ENCODE measurements at places on chromosomes 2 and 18. TPM values are rescaled to one million over a fixed set of nuclear protein-coding genes. Genes with fewer than 3 reads are reported as not detected.

POTEF gene
- total RNA-seq, result not detected

CPLX4 gene
- not detected for total RNA-seq

RESP18 gene
- total RNA-seq, result not detected

SAG gene
- total RNA-seq, result 0.04 TPM

CCDC88A gene
- total RNA-seq, result 25.6 TPM

IL1A gene
- 1.9 TPM for total RNA-seq

OSBPL6 gene
- total RNA-seq, result not detected

CFC1 gene
- not detected for total RNA-seq

DNA sequence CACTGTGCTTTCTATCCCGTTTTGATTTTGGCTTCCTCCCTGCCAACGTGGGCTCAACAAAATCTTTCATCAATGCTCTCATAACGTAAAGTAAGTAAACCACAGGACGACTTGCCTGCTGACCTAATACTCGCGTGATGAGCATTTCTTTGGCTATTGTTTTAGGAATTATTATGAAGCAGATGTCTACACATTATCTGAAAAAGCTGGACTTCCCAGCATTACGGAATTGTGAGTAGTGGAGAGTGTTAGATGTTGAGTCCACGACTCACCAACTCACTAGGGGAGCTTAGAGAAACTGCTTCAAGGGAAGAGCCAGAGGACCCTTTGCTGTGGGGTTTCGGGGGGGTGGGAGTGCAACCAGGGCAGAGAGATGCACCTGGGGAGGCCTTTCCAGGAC, 21.9 kb downstream of the HJURP start:
- H3K27me3 ChIP-seq, result no peaks in the 10 kb centered on the region
- no peaks in the 10 kb centered on the region for H3K36me3 ChIP-seq
- H3K27ac ChIP-seq, result no peak overlapping the region
- H3K4me3 ChIP-seq, result no peak overlapping the region
- H3K4me1 ChIP-seq, result peaks cover 4% of the 10 kb centered on the region
- no peak for DNase-seq

DNA sequence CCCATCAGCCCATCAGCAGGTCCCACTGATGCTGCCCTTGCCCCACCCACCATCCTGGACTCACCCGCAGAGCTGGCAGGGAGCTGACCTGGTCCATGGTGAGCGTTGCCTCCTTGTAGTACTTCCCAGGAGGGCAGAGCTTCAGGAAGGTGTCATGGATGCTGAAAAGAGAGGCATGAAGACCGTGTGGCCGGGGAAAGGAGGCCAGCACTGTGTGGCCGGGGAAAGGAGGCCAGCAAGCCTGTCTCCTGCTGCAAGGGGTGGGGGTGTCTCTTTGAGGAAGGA, 11.9 kb downstream of the CIB4 start:
- no peak overlapping the region for H3K27ac ChIP-seq
- no peaks in the 10 kb centered on the region for H3K4me1 ChIP-seq
- H3K36me3 ChIP-seq, result no peaks in the 10 kb centered on the region
- no peak overlapping the region for H3K4me3 ChIP-seq
- DNase-seq, result no peak
- H3K27me3 ChIP-seq, result peaks cover 11% of the 10 kb centered on the region

- DNase-seq, result no peak
- peaks cover 18% of the 10 kb centered on the region for H3K36me3 ChIP-seq
- H3K4me1 ChIP-seq, result no peaks in the 10 kb centered on the region
- no peaks in the 10 kb centered on the region for H3K27me3 ChIP-seq
- no peak overlapping the region for H3K4me3 ChIP-seq
Observed at GRCh38 chr2:27833931-27834330, 56.3 kb downstream of the RBKS start.

DNA sequence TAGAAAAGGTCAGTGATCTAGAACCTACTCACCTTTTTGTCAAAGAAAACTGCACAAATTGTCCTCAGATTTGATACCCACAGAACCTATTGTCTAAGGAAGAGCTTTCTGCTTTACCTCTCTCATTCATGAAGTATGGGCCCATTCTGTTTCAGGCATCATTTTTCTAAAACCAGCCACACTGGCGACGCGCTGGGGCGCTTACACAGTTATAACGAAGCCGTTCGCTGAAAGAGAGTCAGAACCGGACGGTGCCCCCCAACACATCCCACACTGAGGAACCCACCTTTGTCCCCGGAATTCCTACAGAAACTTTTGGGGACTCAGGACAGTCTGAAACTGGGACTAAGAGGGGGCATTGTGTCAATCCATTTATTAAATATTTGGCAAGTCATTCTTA, 206.3 kb upstream of the HAAO start:
- no peak for DNase-seq
- H3K27me3 ChIP-seq, result no peaks in the 10 kb centered on the region
- H3K4me3 ChIP-seq, result no peak overlapping the region
- H3K4me1 ChIP-seq, result peaks cover 10% of the 10 kb centered on the region

DNA sequence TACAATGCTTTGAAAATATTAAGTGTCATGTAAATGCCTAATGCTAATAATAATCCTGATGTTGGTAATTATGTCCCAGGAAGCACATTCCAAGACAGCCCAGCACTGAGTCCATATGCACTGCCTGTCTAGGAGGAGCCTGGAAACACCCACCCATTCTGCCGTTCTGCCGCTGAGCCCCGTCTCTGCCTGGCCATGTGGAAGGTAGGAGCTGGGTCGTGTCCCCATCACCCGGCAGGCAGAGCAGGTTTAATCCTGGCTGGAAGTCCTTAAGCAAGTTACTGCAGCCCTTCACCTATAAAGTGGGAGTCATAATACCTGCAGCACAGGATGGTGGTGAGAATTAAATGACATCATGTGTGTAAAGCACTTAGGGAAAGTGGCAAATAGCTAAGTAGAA, 13.1 kb upstream of the EN1 start:
- H3K4me1 ChIP-seq, result peaks cover 17% of the 10 kb centered on the region
- no peaks in the 10 kb centered on the region for H3K36me3 ChIP-seq
- no peak for DNase-seq
- no peak overlapping the region for H3K4me3 ChIP-seq

GRCh38 chr2:102486941-102487702, 14.1 kb downstream of the SLC9A4 start:
- H3K27me3 ChIP-seq, result peaks cover 17% of the 10 kb centered on the region
- H3K4me1 ChIP-seq, result no peaks in the 10 kb centered on the region
- H3K36me3 ChIP-seq, result no peaks in the 10 kb centered on the region
- H3K4me3 ChIP-seq, result no peak overlapping the region

GRCh38 chr2:232478571-232479340, 8.9 kb downstream of the ECEL1 start:
- no peaks in the 10 kb centered on the region for H3K4me1 ChIP-seq
- no peaks in the 10 kb centered on the region for H3K36me3 ChIP-seq
- H3K4me3 ChIP-seq, result no peak overlapping the region
- H3K27ac ChIP-seq, result no peak overlapping the region
- peaks cover 17% of the 10 kb centered on the region for H3K27me3 ChIP-seq
- DNase-seq, result no peak

DNA sequence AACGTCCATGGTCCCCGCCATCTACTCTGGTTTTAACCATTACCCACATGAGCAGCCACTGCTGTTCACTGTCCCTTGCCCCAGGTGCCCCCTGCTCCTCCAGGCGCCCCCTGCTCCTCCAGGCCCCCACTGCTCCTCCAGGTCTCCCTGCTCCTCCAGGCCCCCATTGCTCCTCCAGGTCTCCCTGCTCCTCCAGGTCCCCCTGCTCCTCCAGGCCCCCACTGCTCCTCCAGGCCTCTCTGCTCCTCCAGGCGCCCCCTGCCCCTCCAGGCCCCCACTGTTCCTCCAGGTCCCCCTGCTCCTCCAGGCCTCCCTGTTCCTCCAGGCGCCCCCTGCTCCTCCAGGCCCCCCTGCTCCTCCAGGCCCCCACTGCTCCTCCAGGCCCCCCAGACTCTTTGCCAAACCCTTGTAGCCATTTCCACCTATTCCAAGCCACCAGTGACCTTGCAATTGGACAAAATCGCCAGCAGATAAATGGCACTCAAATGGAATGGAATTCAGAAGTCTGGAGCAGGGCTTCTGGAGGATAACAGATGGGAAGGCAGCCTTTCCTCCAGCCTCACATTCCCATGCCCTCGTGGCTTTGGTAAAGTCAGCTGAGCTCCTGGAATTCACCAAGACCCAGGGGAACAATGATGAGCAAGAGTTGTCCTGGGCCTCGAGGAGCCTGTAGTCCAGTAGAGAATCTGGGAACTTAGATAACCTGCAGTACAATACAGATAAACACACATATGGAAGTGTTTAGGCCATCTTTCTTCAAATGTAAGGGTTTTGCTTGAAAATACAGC, 13.3 kb upstream of the RPL31 start:
- H3K36me3 ChIP-seq, result no peaks in the 10 kb centered on the region
- no peak for DNase-seq
- no peak overlapping the region for H3K27ac ChIP-seq
- H3K4me1 ChIP-seq, result peaks cover 5% of the 10 kb centered on the region
- peaks cover 3% of the 10 kb centered on the region for H3K27me3 ChIP-seq

DNA sequence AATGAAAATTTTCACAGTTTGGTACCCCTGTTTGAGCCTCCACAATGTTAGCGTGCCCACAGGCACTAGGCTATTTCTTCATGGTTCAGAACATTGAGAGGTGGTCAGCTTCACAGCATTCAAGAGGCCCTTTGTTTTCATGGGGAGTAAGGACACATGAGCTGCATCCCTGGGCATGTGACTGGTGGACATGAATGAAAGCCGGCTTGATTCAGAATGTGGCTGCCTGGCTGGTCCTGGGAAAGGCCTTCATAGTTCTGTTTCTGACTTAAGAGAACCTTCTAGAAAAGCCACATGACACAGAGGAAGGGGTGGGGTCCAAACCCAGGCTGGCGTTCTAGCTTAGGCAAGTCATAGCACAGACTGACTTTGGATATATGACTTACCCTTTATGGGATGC, 420.6 kb downstream of the CMPK2 start:
- no peaks in the 10 kb centered on the region for H3K36me3 ChIP-seq
- DNase-seq, result no peak
- H3K27me3 ChIP-seq, result no peaks in the 10 kb centered on the region
- no peaks in the 10 kb centered on the region for H3K4me1 ChIP-seq
- no peak overlapping the region for H3K4me3 ChIP-seq
- H3K27ac ChIP-seq, result no peak overlapping the region

DNA sequence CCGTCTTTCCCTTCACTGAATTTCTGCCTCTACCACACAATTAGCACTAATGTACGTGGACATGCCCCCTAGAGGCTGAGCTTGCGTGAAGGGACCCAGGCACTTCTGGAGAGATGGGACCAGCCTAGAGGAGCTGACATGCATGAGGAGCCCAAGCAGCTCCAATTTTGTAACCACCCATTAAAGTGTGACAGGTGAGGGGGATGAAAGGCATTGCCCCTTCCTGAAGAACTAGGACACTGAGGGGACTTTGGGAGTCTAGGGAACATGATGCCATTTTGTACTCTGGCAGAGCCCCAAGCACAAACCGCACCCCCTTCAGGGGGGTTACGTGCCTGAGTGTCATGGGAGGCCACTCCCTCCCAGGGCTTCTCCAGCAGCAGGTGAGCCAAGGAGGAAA, 63.6 kb downstream of the HNRNPLL start:
- DNase-seq, result no peak
- no peaks in the 10 kb centered on the region for H3K36me3 ChIP-seq
- H3K4me3 ChIP-seq, result no peak overlapping the region
- no peak overlapping the region for H3K27ac ChIP-seq
- peaks cover 23% of the 10 kb centered on the region for H3K4me1 ChIP-seq

DNA sequence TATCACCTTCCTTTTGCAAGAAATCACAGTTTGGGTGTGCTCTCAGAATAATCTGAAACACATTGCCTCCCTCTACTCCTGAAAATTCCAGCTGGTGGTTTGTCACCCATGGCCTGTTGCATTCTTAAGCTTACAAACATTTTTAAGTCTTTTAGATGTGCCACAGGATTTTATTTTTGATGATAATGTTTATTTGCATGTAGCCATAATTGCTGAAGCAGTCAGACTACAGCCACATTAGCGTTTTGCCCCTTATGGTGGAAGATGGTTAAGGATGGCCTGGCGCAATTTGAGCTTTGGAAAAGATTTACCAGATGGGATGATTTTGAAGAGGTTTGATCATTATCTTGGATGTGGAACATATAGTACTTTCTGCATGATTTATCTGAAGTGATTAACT, 439.5 kb downstream of the MEIS1 start:
- H3K36me3 ChIP-seq, result no peaks in the 10 kb centered on the region
- H3K4me3 ChIP-seq, result no peak overlapping the region
- no peaks in the 10 kb centered on the region for H3K27me3 ChIP-seq
- no peak overlapping the region for H3K27ac ChIP-seq

DNA sequence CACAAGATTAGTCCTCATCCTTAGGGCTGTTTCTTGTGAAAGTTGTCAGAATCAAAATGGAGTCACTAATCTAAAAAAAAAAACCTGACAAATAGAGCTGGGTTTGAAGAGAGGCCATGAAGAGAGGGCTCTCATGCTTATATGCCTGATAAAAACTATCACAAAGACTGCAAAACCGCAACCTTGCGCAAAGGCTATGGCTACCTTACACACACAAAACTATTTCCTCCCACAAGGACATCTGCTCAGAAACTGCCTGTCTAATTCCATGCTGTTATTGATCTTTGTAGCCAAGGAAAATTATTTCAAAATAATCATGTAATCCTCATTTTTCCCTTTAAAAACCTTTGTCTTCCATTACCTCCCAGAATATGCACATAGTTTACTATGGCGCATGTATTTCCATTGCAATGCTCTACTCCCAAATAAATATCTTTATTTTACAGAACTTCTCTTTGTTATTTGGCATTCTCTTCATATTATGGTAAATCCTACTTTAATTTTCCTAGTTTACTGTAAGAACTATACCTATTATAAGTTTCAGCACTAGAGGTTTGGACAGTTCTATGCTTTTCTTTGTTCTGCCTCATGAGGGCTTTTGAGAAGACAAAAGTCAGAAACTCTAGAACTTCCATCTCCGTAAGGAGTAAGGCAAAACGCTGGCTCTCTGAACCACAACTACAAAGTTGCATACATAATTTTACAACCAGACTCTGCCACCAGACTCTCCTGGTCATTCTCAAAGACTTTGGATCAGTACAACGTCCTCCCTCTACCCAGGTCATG, 9.6 kb upstream of the DPYSL5 start:
- no peak overlapping the region for H3K4me3 ChIP-seq
- no peak overlapping the region for H3K27ac ChIP-seq
- peaks cover 34% of the 10 kb centered on the region for H3K27me3 ChIP-seq
- DNase-seq, result no peak
- H3K4me1 ChIP-seq, result no peaks in the 10 kb centered on the region

DNA sequence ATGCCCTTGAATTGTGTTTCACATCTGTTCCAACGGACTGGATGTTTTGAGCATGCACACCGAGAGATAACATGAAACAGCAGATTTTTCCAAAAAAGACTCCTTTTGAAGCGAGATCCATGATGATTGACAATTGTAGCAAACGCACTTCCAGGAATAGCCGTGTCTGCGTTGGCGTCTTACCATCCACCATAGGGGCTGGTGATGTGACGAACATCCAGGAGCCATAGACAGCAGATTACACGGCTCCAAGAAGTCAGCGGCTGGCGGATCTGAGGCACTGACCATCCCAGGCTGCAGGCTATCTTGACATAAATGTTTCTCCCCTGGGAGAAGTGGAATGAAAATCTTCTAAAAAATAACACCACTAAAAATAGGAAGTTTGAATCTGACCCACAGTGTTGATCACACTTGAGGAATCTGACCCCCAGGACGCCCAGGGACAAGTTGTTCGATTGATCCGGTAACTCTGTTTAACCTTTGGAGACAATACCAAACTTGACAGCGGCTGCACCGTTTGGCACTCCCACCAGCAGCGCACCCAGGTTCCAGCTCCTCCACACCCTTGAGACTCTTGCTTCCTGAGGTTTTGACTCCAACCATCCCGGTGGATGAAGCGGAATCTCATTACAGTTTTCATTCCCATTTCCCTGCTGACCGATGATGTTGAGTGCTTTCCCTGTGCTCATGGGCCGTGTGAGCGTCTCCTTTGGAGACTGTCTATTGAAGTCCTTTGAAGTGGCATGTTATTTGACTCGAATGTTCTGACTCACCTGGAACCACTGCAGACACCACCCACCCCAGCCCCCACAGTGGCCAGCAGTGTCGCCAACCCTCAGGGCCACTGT, 140.0 kb upstream of the GPC1 start:
- peaks cover 2% of the 10 kb centered on the region for H3K27me3 ChIP-seq
- H3K27ac ChIP-seq, result no peak overlapping the region
- no peak for DNase-seq

Measured in activated B cell treated with CpG ODN at 0.5 μM for 24 hours (primary cell).